ENCODE measurements at places on chromosomes 3 and 15.

GRCh38 chr3:70647094-70647493 lies 334.7 kb upstream of the MDFIC2 start:
- no peak for DNase-seq

DNA sequence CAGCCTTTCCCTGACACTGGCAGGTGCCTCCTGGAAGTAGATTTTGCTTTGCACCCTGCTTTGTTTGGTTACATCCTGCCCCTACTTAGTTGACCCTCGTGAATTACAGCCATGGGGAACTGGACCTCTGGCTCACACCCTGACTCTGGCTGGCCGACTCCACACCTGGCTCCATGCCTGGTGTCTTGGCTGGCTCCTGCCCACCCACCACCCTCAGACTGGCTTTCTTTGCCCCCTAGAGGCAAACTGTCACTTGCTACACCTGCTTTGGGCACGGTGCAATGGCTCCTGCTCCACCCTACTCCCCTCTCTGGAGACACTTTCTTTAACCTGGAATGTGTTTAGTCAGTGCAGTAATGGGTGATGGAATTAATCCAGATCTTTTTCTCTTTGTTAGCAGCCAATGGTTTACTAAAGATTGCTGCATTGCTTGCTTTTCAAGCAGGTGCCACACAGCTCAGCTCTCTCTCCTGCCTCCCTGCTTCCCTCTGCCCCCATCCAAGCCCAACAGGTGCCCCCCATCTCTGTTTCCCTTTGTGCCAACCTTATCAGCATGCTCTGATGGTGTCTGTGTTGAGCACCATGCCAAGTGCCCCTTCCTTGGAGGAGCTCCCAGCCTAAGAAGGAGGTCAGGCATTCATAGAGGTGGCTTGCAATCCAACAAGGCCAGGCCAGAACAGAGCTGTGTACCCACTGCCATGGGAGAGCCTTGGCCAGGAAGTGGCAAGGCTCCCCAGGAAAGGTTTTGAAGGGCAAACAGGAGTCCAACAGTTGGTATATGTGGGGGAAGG lies 38.4 kb downstream of the RASGRF1 start:
- DNase-seq = no peak

- no peak for DNase-seq
These were observed 484.5 kb downstream of the IGSF11 start for GRCh38 chr3:118550122-118550521.

GRCh38 chr3:147369661-147370123 lies 36.7 kb downstream of the ZIC4 start:
- DNase-seq = no peak

DNA sequence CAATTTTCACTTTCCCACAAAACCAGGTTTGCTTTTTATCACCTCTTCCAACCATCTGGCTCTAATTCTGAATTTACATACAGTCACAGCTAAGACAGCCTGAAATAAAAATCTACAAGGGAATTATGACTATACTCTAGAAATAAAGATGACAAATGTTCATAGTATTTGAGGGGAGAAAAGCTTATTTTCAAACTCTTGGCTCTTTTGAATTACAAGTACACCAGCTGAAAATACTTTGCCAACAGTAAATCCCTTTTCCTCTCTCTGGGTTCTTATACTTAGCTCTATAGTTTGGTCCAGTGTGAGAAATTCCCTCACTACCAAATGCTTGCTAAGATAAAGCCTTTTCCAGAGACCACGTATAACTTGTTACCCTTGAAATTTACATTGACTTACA lies 1037.9 kb downstream of the ROBO1 start:
- DNase-seq = no peak

DNA sequence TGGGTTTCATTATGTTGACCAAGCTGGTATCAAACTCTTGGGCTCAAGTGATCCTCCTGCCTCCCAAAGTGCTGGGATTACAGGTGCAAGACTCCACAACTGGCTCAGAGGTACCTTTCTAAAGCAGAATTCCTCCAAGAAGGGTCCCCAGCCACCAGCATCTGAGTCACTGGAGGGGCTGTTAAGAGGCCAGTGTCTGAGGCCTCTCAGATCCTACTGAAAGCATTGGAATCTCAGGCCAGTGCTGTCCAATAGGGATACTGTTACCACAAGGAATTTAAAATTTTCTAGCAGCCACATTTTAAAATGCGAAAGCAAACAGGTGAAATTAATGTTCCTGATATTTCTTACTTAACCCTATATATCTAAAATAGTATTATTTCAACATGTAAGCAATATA lies 1.3 kb downstream of the CAV3 start:
- DNase-seq = no peak

DNA sequence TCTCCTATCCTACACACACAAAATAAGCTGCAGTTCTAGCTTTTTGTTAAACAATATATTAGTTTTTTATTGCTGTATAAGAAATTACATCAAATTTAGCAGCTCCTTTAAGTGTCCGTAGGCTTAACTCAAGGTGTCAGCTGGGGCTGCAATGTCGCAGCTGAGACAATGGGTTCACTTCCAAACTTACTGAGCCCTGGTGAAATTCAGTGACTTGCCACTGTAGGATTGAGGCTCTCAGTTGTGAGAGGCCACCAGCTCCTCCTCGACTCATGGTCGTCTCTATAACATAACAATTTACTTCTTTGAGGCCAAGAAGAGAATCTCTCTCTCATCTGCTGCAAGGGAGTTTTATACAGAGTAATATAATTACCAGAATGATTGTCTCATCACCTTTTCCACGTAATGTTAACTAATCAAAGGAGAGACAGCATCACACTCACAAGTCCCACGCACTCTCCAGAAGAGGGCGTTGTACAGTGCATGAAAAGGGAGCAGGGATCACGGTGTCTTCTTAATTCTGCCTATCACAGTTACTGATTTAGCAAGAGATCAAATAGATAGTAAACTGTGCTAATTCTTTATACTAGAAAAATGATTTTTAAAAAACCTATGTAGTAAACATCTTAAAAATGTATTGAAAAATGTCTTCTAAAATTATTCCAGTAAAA lies 735.6 kb upstream of the GBE1 start:
- no peak for DNase-seq

DNA sequence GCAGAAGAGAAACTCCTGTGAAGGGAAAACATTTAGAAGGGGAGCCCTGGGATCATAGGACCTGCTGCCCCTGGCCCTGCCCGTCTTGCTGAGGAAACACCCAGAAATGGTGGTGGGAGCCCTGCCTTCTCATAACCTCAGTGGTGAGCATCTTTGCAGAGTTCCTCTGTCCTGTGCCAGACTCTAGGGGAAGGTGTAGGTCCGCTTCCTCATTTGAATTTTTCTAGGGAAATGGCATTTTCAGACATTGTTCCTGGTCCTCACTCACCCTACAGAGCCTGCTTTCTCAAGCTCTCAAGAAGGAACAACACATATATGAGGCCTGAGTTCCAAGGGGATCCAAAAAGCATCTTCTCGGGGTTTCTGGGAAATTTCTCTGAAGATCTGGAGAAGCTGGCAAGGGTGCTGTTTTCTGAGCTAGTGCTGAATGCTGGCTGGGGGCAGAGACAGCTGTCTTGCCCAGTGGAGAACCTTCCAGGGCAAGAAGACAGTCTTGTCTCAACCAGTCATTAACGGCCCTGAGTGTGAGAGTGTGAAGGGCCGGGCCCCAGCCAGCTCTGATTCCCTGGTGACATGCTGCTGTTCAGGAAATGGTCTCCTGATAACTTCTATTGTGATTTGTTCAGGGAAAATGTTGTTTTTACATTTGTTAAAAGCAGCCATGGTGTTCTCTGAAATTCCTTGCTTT lies 283.1 kb upstream of the LRRFIP2 start:
- no peak for DNase-seq

- no peak for DNase-seq
These were observed 191.6 kb downstream of the KCNAB1 start for GRCh38 chr3:156311930-156312329.

DNA sequence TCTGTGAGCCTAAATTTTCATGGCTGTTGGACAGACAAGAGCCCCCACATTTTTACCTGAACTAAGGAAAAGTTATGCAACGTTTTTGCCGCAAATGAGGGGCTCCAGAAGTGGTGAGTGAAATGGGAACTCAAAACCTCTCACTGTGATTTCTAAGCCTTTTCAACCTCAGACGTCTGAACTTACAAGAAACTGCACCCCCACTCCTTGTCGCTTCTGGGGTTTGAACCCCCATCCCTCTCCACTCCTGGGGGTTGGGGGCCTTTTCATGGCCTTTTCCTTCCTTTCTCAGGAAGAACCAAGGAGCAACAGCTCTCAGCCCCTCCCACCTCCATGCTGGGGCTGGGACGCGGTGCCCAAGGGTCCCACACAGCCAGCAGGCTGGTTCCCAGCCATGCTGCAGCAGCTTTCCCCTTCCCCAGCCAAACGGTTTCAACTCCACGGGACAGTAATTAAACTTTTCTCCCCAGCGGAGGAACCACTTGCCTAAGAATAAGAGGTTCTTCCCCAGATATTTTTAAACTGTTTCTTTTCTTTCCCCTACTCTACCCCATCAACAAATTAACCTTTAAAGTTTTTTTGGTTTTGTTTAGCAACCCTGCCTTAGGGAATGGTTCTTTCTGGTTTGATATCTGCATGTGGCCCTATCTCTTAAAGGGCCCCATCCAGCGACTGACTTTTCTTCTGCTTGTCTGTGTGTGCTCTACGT lies 387.6 kb upstream of the CBLB start:
- DNase-seq = no peak

DNA sequence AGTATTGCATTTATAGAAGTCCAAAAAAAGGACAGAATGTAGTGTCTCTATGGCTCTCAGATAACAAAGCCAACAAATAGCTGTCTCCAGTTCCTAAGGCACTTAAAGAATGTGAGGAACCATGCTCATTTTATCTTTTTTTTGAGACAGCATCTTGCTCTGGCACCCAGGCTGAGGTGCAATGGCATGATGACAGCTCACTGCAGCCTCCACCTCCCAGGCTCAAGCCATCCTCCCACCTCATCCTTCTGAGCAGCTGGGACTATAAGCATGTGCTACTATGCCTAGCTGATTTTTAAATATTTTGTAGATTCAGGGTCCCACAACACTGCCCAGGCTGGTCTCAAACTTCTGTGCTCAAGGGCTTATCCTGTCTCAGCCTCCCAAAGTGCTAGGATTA lies 16.1 kb downstream of the ISY1 start:
- no peak for DNase-seq

GRCh38 chr15:90351479-90352106 lies 491 bp upstream of the ZNF774 start:
- DNase-seq = no peak

DNA sequence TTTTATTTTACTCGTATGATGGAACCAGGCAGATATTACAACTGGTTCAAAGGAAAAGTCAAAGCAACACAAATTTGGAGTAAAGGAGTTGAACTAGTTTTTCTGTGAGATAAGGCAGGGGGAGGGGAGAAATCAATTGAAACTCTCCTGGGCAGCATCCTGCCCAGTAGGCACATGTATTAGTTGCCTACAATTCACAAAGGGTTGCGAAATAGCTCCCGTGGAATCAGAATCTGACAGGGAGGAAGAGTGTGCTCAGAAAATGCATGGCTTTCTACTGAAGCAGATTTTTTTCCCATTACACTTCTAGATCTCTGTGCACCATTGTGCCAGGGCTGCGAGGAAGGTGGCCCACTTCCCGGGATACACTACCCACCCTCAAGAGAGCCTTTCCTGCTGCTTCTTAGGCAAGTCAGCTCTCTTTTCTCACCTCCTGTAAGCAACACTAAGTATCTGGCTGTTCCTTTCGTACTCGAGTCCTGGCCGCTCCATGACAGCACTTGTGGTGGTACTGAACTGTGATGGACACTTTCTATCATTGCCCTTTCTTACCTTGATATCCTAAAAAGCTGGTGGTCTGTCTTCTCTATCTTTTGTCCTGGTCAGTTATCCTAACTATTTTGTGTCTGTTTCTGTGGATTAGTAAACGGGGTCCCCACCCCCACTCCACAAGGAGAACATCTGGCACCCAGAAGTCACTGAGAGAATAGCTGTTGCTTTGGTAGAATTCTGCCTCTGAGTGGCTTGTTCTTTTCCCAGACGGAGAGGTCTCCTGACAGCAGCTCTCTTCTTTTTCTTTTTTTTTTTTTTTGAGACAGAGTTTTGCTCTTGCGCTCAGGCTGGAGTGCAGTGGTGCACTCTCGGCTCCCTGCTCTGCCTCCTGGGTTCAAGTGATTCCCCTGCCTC lies 74.8 kb downstream of the RPL39L start:
- no peak for DNase-seq

All from neuronal stem cell (in vitro differentiated cells).